ENCODE measurements at places on chromosomes 12 and 14.
A peak's percentile ranks its signal among the peaks of the same experiment; 100 is the strongest.

DNA sequence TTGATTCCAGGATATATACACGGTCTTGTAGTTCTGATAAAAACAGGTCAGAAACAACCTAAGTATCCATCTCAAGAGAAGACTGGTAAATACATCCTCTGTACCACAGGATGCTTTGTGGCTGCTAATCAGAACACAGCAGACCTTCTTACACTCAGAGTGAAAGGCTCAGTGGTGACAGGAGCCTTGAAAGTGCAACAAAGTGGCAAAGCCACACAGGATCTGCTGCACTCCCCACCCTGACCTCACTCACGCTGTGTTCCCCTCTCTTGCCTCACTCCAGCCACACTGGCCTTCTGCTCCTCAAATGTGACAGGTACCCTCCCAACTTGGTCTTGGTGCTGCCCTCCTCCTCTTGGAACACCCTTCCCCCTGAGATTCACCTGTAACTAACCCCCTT is 98.1 kb upstream of the GRIP1 start:
- DNase-seq: peak; percentile 31

DNA sequence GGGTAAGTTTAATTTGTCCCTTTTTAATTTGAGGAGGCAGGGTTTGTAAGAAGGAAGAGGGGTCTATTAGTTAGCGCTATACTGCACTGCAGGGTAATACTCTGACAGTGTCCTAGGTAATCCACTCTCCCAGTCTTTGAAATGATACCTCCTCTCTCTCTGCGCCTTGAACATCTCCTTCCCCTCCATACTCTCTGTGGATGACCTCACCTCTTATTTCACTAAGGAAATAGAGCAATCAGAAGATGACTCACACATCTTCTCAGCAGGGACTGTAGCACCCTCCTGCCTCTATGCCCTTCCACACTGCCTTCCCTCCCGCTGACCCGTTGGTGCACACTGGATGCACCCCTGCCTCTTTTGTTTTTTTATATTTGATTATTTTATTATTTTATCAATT is 94.2 kb downstream of the GRIP1 start:
- no peak for DNase-seq

GRCh38 chr12:27032679-27033078 is 10.3 kb downstream of the MED21 start:
- no peak for DNase-seq

GRCh38 chr12:129304529-129304928 is 451.3 kb downstream of the GLT1D1 start:
- DNase-seq: no peak

GRCh38 chr12:86139671-86140070 is 116.5 kb downstream of the MGAT4C start:
- no peak for DNase-seq

GRCh38 chr12:5562581-5562980 is 130.7 kb downstream of the NTF3 start:
- DNase-seq: no peak

- DNase-seq: no peak
Measured at GRCh38 chr14:104322531-104323366, 184.4 kb downstream of the KIF26A start.

DNA sequence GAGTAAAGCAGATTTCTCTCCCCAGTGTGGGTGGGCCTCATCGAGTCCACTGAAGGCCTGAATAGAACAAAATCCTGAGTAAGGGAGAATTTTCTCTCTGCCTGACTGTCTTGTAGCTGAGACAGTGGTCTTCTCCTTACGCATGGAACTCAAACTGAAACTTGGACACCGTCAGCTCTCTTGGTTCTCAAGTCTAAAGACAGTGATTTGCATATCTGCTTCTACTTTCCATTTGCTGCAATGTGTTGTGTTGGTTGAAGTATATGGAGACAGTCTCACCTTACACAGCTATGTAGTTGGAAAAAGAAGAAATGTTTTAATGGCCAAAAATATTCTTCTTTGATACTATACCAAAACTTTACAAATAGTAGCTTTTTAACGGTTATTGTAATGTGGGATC is 160.2 kb upstream of the LMNTD1 start:
- DNase-seq: no peak

- DNase-seq: no peak
Measured at GRCh38 chr12:8630131-8630530, 17.5 kb upstream of the AICDA start.

- DNase-seq: no peak
Measured at GRCh38 chr12:97306147-97306546, 156.5 kb upstream of the RMST start.

GRCh38 chr12:14190694-14191093 is 174.8 kb upstream of the ATF7IP start:
- DNase-seq: no peak

- DNase-seq: no peak
Measured at GRCh38 chr14:65531148-65531547, 118.6 kb downstream of the FUT8 start.

- no peak for DNase-seq
Measured at GRCh38 chr14:22685467-22685866, 41.3 kb upstream of the OR6J1 start.

DNA sequence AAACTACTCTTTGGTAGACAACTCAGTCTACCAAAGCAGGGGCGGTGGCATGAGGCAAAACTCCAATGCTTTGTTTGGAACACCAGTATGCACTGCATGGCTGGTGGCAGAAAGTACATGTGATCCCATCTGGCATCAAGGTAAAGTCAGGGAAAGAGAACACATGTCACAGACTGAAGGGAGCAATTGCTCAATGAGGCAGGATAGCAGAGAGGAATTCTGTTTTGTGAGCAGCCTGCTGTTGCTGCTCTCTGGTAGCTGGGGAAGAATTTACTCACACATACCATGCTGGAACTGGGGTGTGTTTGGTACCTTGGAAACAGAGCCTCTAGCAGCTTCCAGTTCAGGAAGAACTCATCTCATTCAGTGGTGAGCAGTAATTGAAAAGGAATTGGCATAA is 84.8 kb downstream of the HELB start:
- DNase-seq: no peak

- DNase-seq: no peak
Measured at GRCh38 chr12:47964106-47964728, 821 bp downstream of the TMEM106C start.

GRCh38 chr14:91985521-91986255 is 38.2 kb upstream of the FBLN5 start:
- DNase-seq: no peak

DNA sequence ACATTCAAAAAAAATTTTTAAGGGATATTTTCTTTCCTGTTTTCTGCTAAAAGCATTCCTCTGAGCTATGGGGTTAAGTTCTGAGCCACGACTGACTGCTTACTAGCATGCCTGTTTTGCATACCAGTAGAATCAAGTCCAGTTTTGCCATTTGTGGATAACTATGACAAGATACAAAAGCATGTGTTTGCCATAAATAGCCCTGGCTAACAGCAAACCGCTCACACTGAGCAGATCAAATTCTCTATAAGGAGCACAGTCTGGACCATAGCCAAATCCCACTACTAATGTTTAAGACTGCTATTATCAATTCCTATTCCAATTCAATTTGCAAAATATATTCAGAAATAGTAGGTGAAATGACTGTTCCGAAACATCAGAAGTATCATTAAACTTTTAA is 3.2 kb downstream of the CFL2 start:
- DNase-seq: no peak

DNA sequence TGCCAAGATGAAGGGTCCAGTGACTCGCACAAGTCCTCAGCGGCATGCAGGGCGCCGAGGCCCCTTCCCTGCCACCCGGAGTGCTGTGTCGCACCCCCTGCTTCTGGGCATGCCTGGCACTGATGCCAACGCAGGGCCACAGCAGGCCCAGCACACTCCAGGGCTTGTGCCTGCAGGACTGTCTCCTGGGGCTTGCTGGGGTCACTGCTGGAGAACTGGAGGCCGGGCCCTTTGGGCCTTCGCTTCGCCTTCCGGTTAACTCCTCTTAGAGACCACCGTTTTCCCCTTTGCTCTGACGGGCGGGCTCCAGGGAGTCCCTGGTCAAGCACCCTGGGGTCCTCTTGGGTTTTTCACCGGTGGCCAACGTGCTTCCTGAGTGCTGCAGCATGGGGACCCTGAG is 79.6 kb downstream of the WDR20 start:
- DNase-seq: no peak

DNA sequence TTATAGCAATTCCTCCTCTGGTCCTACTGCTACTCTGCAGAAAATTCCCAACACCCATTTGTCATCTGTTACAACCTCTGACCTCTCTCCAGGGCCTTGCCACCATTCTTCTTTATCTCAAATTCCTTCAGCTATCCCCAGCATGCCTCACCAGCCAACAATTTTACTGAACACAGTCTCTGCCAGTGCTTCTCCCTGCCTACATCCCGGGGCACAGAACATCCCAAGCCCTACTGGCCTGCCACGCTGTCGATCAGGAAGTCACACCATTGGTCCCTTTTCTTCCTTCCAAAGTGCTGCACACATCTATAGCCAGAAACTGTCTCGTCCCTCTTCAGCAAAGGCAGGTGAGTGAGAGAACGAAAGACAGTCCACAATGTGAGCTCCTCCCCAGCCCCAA is 122.1 kb downstream of the TTLL5 start:
- no peak for DNase-seq

GRCh38 chr12:27969624-27970400 is 2.7 kb downstream of the PTHLH start:
- DNase-seq: peak; percentile 32

DNA sequence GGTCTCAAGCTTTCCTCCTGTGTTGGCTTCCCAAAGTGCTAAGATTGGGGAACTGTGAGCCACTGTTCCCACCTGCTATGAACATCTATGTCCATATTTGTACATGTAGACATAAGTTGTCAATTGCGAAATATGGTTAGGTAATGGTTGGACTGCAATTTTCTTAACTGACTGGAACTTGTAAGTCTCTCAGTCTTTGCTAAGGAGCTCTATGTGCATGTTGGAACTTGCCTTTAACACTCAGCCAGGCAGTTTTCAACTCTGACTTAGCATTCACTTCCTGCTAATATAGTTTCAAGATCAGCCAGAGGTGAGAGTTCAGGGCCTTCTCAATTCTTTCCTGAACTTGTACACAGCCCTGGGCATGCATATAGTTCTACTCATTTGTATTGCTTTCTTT is 44.5 kb upstream of the EEA1 start:
- DNase-seq: no peak

DNA sequence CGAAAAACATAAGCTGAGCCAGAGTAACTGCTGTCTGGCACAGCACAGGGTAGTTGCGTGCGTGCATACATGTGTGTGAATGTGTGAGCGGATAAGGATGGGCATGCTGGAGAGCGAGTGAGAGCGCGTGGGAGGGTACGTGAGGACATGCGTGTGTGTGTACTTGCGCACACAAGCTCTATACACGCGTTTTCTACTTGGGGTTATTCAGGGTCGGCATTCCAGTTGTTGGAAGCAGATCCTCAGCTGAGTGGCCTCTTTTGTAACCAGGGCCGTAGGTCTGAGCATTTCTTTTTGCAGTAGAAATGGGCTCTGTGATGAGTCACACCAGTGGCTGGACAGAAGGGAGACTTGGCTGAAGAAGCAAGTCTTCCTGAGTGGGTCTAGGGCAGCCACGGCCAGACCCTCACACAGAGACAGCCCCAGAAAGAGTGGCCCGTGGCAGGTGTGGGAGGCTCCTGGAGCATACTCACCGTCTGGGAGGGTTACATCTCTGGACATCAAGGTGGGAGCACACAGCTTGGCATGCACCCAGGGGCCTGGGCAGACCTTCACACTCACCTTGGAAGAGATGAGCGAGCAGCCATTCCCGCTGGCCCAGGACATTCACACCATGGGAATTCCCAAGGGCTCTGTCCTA is 78.0 kb downstream of the LRRC74A start:
- no peak for DNase-seq

- DNase-seq: no peak
Measured at GRCh38 chr12:117363953-117364486, 2.6 kb upstream of the NOS1 start.

DNA sequence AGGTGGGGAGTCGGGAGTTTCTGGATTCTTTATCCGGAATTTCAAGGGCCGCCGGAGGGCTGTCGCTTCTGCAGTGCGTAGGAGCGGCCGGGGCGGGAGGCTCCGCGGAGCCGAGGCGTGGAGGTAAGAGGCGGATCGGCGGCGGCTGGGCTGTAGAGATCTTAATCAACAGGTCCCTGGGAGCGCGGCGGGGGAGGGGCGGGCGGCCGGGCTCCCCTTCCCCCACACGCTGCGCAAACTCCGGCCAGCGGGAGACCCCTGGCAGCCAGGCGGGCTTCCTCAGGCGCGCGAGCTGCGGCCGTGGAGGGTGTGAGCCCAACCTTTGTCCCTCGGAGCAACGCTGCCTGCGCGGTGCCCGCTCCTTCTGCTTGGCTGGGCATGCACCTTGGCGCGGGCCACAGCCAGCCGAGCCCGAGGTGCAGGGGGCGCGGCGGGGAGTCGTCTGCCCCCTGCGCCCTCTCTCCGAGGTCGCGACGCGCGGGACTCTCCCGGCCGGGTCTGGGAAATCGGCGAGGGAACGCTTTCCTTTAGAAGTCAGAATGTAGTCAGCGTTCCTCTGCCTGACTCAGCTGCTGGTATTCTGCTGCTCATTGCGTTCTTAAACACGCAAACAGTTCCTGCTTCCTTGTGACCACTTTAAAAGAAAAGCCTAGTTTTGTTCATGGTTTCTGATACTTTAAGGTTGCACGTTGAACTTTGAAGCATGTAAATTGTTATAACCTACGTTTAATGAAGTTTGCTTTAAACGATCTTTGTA is at the start of gene PALS1:
Gene PALS1, plus strand, starts transcription at position 25 of the 757 bp plus-strand sequence. CDS start 37,736 bp downstream, outside the sequence.
- peak; percentile 52 for DNase-seq

- DNase-seq: no peak
Measured at GRCh38 chr14:100772607-100773165, 46.0 kb downstream of the DLK1 start.

DNA sequence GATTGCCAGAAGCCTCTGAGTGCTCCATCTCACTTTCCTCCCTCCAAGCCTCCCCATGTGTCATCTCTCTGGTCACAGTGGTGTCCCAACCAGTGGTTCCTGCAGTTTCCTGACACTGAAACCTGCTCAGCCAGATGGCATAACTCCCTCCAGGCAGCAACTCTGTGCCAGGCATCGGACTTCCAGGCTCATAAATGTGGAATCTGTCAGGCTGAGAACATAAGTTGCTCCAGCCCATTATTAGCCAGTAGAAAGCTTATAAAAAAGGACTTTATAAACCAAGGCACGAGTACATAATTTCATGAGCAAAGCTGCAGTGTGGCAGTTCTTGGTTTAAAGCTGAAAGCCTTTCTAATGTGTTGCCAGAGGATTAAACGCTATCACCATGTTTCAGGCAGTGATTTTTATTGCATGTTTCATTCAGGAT is 194.3 kb downstream of the DACT1 start:
- DNase-seq: no peak

DNA sequence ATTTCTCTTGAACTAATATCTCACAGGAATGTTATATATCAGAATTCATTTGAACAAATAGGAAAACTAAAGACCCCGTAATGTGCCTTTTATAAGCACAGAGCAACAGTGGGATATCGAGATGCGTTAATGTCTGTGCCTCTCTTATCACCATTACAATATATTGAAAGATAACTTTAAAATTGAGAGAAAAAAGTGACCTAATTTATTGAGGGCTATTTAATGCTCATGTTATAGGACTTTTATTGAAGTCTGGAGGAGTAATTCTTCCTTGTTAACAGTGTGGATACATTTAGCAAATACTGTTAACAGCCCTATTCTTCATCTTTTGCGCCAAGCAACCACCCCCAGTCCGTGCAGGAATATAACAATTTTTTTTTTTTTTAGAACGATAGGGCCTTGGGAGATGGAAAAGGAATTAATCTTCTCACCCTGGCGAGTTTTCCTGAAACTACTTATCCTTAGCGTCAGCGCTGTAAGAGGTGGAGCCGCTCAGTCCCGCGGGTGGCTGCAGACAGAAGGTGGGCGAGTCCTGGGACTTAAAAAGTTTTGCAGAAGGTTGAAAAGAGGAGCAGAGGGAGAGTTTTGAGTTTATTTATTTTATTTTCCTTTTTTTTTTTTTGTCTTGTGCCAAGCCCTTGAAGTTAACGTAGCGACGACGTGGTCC is 11.0 kb downstream of the FOXG1 start:
- no peak for DNase-seq

Measured in CD4-positive, alpha-beta T cell treated with Interleukin-17A for 4 hours (primary cell).